ENCODE measurements at places on chromosomes 13 and 19. TPM values are rescaled to one million over a fixed set of nuclear protein-coding genes. Genes with fewer than 3 reads are reported as not detected.

Gene BICRA
- total RNA-seq = 12.1 TPM

Gene GGN
- total RNA-seq = not detected

DNA sequence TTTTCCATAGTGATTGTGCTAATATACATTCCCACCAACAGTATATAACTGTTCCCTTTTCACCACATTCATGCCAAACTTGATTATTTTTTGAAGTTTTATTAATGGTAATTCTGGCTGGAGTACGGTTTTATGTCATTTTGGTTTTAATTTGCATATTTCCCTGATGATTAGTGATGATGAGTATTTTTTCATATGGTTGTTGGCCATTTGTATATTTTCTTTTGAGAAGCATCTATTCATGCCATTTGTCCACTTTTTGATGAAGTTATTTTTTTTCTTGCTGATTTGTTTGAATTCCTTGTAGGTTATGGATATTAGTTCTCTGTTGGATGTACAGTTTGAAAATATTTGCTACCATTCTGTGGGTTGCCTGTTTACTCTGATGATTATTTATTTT is 484.4 kb upstream of the SPRY2 start:
- no peak overlapping the region for H3K4me3 ChIP-seq
- no peak for DNase-seq

DNA sequence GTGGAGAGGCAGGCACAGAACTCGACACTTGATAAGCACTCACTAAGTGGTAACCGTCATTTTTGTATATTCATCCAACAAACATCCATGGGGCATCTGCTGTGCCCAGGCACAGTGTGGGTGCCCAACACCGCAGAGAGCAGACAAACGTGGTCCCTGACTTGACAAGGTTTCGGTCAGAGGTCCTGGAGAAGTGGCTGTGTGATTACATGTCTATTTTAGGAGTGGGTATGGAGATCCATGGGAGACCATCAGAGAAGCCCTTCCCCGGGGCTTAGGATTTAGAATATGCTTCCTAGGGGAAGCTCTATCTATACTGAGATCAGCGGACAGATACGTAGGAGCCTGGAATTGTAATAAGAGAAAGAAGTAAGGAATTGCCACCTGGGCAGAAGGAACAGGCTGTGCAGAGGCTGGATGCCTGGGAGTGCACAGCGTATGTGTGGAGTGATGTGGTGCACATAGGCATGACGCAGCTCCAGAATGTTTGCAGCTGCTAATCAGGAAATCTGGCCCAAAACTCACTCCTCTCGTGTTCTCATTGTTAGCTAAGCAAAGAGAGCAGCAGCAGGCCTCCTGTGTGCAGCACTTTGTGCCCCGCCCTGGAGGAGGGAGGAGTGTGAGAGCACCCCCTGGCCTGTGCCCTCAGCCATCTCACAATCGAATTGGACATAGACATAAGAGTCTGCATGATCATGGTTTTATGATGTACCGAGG is 23.0 kb upstream of the IRS2 start:
- no peak for DNase-seq
- no peaks in the 10 kb centered on the region for H3K36me3 ChIP-seq
- no peaks in the 10 kb centered on the region for H3K4me1 ChIP-seq
- no peak overlapping the region for H3K27ac ChIP-seq

DNA sequence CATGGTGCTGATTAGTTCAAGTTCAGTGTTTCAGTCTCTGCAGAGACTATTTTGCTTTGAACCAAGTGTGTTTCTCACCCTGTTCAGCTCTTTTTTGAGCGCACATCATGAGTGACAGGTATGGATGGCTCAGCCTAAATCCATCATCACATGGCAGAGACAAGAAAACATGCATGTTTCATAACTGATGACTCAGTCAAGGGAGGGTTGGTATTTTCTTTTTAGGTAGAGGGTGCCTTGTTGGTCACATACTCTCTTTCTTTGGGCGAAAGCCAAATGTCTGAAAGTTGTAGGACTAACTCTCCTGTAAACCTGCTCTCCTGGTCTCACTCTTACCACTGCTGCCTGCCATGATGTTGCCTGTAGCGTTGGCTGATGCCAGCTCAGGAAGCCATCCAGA is 48.1 kb upstream of the RAP2A start:
- no peaks in the 10 kb centered on the region for H3K4me1 ChIP-seq
- no peak for DNase-seq

DNA sequence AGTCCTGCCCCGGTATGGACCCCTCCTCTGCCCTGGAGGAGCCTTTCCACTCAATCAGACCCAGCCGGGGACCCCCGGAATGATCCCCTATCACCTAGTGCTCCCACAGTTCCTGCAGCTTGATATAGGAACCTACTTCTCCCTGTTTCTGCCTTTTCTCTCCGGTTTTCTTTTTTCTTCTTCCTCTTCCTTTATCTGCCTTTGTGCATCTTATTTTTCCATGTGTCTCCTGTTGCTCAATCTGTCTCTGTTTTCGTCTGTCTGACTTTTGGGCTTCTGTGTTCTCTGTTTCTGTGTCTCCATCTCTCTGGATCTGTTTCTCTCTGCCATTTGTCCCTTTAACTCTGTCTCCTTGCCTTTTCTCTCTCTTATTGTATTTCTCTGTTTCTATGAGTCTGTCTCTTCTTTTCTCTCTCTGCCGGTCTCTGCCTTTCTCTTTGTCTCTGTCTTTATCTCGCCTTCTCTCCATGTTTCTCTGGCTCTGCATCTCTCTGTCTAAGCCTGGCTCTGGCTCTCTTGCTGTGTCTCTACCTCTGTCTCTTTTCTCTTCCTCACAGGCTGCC is 10.0 kb downstream of the MEGF8 start:
- H3K4me3 ChIP-seq = no peak overlapping the region
- no peaks in the 10 kb centered on the region for H3K4me1 ChIP-seq
- H3K36me3 ChIP-seq = peaks cover 48% of the 10 kb centered on the region
- H3K27me3 ChIP-seq = no peaks in the 10 kb centered on the region

DNA sequence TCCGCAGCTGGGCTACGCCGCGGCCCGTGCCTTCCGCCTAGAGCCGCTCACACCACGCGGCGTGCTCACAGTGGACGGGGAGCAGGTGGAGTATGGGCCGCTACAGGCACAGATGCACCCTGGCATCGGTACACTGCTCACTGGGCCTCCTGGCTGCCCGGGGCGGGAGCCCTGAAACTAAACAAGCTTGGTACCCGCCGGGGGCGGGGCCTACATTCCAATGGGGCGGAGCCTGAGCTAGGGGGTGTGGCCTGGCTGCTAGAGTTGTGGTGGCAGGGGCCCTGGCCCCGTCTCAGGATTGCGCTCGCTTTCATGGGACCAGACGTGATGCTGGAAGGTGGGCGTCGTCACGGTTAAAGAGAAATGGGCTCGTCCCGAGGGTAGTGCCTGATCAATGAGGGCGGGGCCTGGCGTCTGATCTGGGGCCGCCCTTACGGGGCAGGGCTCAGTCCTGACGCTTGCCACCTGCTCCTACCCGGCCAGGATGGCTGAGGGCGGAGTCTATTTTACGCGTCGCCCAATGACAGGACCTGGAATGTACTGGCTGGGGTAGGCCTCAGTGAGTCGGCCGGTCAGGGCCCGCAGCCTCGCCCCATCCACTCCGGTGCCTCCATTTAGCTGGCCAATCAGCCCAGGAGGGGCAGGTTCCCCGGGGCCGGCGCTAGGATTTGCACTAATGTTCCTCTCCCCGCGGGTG is 7.4 kb downstream of the DBP start:
- DNase-seq = peak; percentile 93
- no peaks in the 10 kb centered on the region for H3K36me3 ChIP-seq
- no peak overlapping the region for H3K4me3 ChIP-seq
- H3K4me1 ChIP-seq = peaks cover 87% of the 10 kb centered on the region

GRCh38 chr13:107960301-107960700 is 255.0 kb downstream of the LIG4 start:
- no peaks in the 10 kb centered on the region for H3K4me1 ChIP-seq
- DNase-seq = no peak
- H3K27me3 ChIP-seq = no peaks in the 10 kb centered on the region
- no peak overlapping the region for H3K27ac ChIP-seq
- no peak overlapping the region for H3K4me3 ChIP-seq
- H3K36me3 ChIP-seq = no peaks in the 10 kb centered on the region

DNA sequence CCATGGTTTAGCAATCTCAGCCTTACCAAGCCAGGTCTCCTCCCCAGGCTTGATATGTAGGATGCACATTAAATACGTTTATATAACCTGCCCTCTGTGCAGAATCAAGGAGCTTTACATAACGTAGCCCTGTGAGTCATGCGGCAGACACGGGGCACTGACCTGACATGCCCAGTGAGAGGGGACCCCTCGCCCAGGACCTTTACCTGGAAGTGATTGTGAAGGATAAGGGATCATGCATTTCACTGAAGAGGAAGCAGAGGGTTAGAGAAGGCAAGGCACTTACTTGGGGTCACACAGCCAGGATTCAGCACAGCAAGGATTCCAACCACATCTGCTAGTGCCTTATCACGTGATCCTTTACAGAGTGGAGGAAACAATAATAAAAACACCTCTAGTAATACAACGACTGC is 18.9 kb upstream of the FOSB start:
- no peaks in the 10 kb centered on the region for H3K27me3 ChIP-seq
- H3K4me1 ChIP-seq = peaks cover 26% of the 10 kb centered on the region
- H3K4me3 ChIP-seq = no peak overlapping the region
- H3K27ac ChIP-seq = no peak overlapping the region
- DNase-seq = no peak

Measured in stomach (tissue), 19 donors.